ENCODE measurements at places on chromosomes 7 and 10.

DNA sequence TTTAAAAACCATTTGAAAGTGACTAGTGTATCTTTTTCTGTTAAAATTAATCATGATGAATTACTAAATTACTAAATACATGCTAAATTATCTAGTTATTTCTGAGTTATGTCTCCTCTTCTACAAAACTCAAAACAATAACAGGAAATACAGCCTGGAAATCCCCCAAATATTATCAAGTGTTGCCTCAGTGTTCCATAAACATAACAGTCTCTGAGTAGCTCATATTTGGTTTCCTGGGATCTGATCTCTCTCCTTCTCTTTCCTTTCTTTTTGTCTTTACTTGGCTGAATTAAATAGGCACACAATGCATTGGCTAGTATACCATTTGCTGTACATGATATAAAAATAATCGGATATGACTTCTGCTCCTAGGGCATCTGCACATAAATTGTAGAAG, 277.6 kb upstream of the IGFBP3 start:
- DNase-seq: no peak

GRCh38 chr10:32985775-32986350, 27.8 kb upstream of the ITGB1 start:
- DNase-seq: no peak

- no peak for DNase-seq
Observed at GRCh38 chr7:40356312-40356711, 221.5 kb downstream of the SUGCT start.

GRCh38 chr10:114694752-114695151, 36.7 kb upstream of the ABLIM1 start:
- no peak for DNase-seq

DNA sequence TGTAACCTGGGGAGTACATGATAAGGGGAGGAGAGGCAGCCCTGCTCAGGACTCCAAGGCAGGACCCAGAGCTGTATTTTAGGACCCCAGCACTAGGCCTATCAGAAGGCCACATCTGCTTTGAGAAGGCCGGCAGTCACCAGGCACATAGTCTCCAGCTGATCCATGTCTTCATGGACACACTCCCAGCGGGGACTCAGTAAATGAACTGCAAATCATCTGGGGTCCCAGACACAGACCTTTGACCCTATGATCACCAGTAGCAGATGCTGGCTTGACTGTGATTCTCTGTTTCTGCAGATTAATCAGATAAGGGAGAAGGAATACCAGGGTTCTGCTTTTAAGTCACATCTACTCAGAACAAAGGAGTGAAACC, 341.4 kb upstream of the PODXL start:
- no peak for DNase-seq

GRCh38 chr10:46267132-46267985, 19.4 kb upstream of the ANTXRL start:
- no peak for DNase-seq

GRCh38 chr7:120547605-120548004, 274.6 kb downstream of the KCND2 start:
- no peak for DNase-seq

GRCh38 chr7:126401918-126402317, 850.8 kb downstream of the GRM8 start:
- DNase-seq: no peak

GRCh38 chr7:55063633-55064032, 44.8 kb downstream of the EGFR start:
- no peak for DNase-seq

- DNase-seq: no peak
Observed at GRCh38 chr7:115145512-115145911, 223.6 kb downstream of the MDFIC start.

- no peak for DNase-seq
Observed at GRCh38 chr10:26628395-26628794, 69.1 kb upstream of the PDSS1 start.

Measured in AG04450 (cell line).